Caco-2 (cell line): ENCODE measurements at places on chromosomes 3 and 15.

DNA sequence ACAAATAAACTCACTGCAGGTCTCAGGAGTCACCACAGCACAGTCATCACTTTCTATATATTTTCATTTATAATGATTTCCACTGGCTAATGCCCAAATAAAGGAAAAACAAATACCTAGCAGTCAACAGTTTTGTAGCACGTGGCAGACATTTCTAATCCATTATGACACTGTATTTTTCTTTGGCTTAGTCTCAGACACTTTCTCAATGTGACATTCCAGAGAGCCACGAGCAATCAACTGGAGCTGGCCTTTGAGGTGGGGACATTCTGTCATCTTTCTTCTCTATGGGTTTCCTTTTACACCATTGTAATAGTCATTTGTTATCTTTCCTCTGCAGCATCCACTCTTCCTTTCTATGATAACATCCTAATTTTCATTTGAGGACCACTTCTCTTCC lies 119.7 kb downstream of the WNT5A start:
- DNase-seq = no peak

DNA sequence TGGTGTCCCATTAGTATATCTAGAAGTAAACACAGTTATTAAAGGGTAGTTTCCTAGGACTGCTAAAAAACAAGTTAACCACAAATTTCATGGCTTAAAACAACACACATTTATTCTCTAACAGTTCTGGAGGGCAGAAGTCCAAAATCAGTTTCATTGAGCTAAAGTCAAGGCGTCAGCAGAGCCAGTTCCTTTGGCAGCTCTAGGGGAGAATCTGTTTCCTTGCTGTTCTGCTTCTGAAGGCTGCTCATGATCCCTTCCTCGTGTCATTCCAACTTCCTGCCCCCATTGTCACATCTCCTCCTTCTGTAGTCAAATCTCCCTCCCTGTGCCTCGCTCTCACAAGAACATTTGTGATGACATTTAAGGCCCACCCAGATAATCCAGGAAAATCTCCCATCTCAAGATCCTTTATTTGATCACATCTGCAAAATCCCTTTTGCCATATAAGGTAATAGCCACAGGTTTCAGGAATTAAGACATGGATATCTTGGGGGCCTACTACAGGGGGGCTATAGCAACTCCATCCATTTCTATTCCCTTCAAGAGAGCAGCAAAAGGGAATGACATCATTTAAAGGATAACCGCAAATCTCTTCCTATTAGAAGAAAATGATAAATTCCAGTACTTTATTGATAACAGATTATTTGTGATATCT lies 50.1 kb downstream of the GPR176 start:
- DNase-seq = no peak

GRCh38 chr3:141385406-141386125 lies 17.3 kb downstream of the ZBTB38 start:
- no peak for DNase-seq

GRCh38 chr3:141979050-141979671 lies 102.7 kb downstream of the ATP1B3 start:
- no peak for DNase-seq

DNA sequence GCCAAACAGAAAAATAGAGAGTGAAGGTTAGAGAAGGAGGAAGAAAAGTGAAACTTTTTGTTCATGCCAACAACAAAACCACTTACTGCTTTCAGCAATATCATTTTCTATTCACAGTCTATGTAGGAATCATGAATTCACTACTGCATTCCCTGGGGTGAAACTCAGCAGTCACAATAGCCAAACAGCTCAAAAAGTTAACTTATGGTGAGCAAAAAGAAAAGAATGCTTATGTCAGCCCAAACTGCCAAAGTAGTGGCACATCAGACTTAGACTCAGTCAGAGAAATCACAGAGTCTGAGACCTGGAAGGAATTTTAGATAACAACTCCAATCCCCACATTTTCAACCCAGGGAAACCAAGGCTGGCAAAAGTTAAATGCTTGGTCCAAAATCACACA lies 238.7 kb upstream of the TMCO5A start:
- no peak for DNase-seq

- DNase-seq = no peak
Observed at GRCh38 chr3:184160456-184160855, 5.3 kb downstream of the DVL3 start.

GRCh38 chr3:194556086-194557056 lies 69.6 kb upstream of the ATP13A3 start:
- no peak for DNase-seq

DNA sequence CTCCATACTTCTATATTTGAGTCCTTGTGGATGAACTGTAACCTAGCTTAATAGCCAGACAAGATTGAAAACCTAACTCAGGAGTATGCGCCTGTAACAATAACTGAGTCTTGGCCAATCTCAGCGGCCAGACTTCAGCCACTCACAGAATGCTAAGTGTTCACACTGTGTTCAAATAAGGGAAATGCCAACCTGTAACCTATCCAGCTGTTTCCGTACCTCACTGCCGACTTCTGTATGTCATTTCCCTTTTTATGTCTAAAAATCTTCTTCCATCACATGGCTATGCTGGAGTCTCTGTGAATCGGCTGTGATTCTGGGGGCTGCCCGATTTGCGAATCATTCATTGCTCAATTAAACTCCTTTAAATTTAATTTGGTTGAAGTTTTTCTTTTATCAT lies 169.2 kb downstream of the NFKBIZ start:
- DNase-seq = no peak

DNA sequence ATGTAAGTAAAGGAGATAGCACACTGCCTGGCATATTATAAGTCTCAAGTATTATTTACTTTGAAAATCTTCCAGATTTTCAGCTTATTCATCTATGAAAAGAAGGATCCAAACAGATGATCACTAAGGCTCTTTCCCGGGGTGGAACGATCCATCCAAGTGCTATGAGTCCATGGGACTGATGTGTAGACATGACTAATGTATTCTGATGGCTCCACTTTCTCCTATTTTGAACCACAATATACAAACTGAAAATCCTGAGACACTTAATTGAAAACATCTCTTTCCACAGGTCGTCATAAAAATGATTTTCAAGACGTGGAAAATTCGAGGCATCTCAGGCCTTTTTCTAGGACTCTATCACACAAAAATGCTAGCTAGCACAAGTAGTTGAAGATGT lies 33.4 kb upstream of the CHRM5 start:
- DNase-seq = no peak

- no peak for DNase-seq
Observed at GRCh38 chr3:98500019-98500418, 2.5 kb downstream of the OR5K2 start.

- no peak for DNase-seq
Observed at GRCh38 chr3:33544126-33544525, 103.9 kb upstream of the UBP1 start.
